Stimulated activated CD8-positive, alpha-beta memory T cell treated with anti-CD3 and anti-CD28 coated beads, Interleukin-4, amount 100 ng/mL, for 1 hour (primary cell): ENCODE measurements at places on chromosomes 3 and 15.

GRCh38 chr3:9238276-9238675 is 11.2 kb downstream of the SRGAP3 start:
- DNase-seq: no peak

DNA sequence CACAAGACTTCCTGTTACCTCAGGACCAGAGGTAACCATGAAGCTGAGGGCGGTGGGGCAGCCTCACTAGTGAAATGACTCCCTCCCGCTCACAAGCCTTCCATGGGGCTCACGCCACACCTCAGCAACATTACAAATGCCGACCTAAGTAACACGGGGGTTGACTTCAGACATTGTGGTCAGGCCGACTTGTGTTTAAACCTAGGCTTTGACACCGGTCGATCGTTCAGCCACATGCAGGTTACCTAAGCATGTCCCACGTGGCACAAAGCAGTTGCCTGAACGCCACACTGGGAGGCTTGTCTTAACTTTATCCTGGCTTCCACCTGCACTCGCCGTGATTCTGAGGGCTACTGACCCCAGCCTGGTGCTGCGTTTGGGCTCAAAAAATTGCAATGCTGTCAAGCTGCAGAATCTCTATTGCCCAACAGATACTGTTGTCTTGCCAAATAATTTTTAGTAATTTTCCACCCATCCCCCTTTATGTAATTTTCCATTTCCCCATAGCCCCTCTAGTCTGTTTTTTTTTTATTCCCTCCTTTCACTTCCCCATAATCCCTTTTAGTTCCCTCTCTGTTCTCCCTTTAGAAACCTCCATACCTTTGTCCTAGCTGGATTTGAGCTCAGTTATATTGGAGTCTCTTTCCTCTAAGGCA is 158.6 kb upstream of the RGMA start:
- no peak for DNase-seq

DNA sequence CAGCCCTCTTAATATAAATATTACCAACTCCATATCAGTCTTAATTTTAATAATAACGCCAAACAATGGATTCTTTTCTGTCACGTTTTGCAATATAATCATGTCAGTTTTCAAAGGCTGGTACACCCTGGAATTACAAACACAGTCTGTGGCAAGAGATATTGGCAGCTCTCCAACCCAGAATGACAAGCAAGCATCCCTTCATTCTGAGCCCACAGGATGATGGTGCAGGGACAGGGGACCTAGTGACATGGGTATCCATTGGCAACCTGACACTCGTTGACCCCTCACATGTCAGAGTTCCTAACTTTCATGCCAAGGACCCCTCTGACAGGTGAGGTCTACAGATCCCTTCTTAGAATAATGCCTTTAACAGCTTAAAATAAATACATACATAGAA is 154.5 kb upstream of the TSC22D2 start:
- no peak for DNase-seq

- no peak for DNase-seq
Measured at GRCh38 chr3:133988631-133989161, 41.0 kb downstream of the SLCO2A1 start.

DNA sequence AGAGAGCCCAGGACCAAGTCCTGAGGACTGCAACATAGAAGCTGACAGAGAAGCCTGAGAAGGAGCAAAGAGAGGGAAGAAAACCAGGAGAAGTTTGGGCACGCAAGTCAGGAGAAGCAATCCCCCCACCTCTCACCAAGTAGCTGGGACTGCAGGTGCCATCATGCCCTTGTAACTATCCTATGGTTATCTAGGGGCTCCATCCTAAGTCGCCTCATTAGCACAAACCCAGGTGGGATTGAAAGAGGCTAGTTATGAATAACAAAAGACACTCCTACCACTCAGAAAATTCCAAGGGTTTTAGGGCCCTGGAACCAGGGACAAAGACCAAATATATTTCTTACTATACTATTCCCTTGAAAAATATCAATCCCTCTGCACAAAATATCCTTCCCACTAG is 53.5 kb downstream of the CCR4 start:
- no peak for DNase-seq

- no peak for DNase-seq
Measured at GRCh38 chr3:113574213-113574612, 41.9 kb downstream of the SIDT1 start.

- no peak for DNase-seq
Measured at GRCh38 chr3:197027896-197028727, 1.5 kb downstream of the MELTF start.

DNA sequence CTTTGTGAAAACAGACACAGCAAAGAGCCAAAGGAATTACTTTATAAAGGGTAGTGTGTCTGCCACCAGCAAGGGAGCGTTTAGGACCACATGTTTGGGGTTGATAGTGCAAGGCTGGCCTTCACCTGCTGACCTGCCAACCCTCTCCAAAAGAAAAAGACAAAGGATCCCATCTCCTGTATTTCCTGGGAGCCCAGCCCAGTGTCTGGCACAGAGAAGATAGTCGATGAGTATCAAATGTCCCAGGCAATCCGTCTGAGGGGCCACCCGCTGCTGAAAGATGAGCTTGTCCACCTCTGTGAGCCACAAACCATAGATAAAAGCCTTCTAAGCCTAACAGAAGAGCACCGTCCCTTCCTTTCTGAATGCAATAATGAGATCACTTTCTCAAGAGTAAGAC is 154.8 kb upstream of the CTNNB1 start:
- no peak for DNase-seq
